Activated gamma-delta T cell treated with anti-CD3 and anti-CD28 coated beads, Interleukin-2, amount 50 U/mL, for 16 hours (primary cell): ENCODE measurements at places on chromosomes 12 and 14.
A peak's percentile ranks its signal among the peaks of the same experiment; 100 is the strongest.

DNA sequence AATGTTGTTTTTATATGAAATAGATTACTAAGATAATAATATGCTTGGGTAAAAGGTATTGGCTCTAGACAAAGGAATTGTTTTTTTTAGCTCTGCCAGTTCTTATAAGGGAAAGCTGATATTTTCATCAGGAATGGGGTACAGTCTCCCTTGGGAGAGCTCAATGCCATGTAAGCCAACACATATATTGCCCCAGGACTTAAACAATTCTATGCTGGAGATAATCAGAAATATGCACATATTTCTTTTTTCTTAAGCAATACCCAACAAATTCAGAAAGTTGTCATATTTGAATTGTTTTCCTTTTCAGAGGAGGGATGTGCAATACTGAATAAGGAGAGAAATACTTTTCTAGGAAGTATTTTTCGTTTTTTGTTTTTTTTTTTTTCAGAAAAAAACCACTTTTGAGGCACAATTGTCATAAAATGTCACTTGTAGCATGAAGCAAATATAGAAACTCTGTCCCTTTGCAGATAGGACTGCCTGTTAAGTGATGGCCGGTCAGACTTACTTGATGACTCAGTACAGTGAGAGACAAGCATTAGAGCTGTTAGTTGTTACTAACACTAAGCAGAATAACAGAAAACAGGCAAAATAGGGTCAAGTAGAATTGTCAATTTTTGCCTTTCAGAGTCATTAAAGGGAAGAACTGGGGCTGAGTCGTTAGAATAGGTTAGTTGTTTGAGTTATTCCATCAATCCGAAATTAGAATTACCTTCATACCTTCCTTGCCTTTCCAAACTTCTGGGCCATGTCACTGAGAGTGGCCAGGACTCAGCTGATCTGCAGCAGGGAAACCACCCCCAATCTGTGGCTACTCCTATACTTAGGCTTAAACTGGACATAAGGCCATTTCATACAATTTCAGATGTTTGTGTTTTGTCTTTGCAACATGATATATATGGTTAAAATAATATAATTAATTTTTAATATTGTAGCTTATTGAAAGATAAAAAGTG is 168.1 kb downstream of the SLC38A4 start:
- no peak for DNase-seq

DNA sequence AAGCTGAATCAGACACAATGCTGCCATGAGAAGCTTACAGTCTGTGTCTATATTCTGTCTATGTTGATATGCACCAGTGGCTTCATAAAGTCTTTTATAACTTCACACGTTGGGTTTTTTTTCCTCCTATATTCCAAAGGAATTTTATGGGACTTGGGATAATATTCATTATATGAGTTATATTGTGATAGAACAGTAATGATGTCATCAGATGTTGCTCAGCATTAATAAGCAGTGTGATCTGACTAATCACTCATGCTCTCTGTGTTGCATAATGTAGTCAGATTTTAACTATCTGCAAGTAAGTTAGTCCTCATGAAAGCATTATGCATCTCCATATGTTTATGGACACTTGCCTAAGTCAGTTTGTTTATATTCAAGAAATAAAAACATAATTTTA is 159.6 kb downstream of the PLCZ1 start:
- no peak for DNase-seq

- DNase-seq: no peak
These were observed 75.8 kb downstream of the LRP6 start for GRCh38 chr12:12191008-12191407.

- peak; percentile 9 for DNase-seq
These were observed 53.1 kb downstream of the RFLNA start for GRCh38 chr12:124347805-124348658.

- no peak for DNase-seq
These were observed 14.3 kb upstream of the ZFP36L1 start for GRCh38 chr14:68807148-68807600.

DNA sequence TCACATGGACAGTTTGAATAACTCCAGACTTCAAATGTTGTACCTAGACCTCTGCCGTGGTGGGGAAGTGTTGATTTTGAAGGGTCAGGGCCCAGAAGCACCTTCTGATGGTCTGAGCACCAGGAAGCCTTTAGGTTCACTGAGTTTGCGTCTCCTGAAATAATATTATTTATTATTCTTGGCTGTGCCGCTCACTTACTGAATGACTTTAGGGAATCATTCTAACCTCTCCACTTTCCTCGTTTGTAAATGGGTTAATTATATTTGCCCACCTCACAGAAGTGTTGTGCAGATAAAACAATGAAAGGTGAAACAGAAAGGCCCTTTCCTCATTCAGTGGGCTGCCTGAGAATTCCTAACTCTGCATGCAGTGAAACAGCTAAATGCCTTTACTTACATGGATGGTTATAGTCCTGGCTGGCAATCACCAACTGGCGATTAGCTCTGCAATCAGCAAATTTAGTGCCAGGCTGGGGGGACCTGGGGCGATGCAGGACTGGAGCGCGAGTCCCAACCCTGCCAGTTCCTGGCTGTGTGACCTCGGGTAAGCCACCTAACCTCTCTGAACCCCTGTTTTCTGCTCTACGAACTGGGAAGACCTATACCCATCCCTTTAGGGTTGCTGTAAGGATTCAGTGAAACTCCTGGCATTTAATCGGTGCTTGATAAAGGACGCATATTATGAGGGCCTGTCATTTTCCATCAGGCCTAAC is 57.5 kb downstream of the MAP1LC3B2 start:
- DNase-seq: no peak

DNA sequence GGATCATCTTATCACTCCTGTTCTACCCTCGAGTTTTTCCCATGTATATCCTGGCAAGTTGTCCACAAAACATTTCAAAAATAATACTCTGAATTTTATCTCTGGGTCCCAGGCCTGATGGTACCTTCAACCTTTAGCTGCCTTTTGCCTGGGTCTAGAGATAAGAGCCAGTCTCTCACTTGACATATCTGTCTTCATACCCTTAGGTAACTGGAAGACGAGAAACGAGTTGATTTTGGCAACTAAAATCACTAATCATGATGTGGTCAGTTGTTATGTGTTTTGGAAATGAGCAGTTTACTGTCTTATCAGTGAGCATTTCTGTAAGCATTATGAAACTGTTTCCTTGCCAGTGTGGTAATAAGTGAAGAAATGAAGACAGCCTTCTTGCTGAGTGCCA is 6.3 kb downstream of the RNF10 start:
- no peak for DNase-seq

- no peak for DNase-seq
These were observed 41.1 kb downstream of the GLRX5 start for GRCh38 chr14:95575840-95576473.

DNA sequence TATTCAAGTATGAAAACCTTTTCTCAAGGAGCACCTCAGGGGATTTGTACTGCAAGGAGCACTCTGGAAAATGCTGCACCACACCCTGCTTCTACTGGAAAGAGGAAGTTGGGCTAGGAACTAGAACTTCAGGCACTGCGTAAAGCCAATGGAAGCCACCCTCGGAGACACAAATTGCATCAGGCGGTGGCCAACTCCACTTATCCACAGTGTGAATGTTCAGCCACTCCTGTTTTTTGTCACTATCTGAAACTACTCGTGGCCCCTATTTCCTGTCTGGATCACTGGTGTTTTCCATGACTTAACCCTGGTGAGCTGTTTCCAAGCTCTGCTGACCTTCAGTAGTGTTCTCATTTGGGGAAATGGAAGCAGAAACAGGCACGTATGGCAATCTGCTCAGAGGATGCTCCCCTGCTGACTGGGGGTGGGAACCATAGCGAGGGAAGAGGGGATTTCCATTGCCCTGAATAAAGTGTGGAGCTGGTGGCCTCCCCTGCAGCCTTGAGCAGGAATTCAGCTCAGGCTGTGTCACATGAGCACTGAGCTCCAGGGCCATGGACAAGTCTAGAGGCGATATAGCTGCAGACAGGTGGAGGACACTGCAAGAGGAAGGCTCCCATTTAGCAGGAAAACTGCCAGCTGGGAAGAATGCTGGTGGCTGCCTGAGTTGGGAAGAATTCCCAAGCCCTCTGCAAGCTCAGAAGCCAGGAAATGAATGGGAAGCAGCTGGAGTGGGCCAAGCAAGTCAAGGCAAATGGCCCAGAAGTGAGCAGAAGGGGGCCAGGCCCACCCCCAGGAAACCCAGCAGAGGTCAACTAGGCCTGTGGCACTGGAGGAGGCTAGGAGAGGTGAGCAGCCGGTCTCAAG is 50.5 kb upstream of the RAP1B start:
- no peak for DNase-seq

DNA sequence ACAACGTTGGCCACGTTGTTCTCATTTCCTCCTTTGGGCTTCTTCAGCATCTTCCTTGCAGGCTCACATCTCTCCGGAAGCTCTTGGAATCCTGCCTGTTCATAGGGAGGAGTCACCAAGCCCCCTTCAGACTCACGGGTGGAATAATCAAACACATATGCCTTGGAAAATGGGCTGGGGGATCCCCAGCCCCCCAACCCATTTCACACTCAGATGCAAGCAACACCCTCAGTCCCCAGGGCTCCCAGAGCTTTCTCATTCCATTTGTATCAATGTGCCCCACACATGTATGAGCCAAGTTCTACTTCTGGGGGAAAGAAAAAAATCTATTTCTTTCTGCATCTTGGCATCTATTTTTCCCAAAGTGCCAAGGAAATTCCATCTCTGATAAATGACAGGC is 33.1 kb downstream of the WSCD2 start:
- DNase-seq: no peak

DNA sequence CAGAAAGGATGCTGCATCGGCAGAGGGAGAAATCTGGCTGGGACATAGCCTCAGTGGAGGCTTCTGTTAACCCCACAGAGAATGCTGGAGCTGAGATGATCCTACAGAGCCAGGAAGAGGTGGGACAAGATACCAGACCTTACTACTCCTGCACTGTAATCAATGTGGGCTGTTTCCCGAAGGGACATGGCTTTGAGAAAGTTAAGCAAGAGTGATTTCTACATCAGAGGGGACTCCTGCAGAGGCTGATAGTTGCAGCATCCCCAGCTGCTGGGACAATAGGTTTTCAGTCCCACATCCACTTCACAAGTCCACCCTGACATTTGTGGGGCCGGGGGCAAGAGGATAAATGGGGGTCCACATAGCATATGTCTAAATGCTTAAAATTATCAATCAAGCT is 22.5 kb upstream of the CMKLR1 start:
- no peak for DNase-seq

- no peak for DNase-seq
These were observed 124.2 kb downstream of the PAWR start for GRCh38 chr12:79566452-79567174.

DNA sequence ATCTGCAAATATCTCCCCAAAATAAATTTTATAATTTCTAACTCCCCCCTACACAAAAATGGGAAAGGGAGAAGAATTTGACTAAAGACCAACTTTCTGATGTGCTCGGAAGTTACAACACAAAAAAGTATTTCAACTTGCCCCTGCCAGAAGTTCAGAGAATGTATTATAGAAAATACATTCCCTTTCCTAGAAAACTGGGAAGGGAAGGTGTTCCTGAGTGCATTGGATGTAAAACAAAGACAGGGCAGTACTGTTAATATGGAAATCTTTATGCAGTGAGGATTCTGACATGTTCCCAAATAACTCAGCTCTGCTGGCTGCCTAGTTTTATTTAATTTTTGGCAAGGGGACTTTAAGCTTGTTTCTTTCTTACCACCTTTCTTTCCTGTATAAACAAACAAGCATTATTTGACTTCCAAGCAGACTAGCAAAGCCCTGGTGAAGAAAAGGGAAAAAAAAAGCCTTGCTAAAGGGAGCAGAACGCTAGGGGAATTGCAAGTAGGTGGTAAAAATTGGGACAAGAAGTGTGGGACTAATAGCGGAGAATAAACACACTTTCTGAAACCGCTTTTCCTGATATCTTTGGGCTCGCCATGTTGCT is 124.1 kb downstream of the STXBP6 start:
- no peak for DNase-seq

- no peak for DNase-seq
These were observed 22.7 kb downstream of the SMCO2 start for GRCh38 chr12:27469176-27469736.
